SJSA1 (cell line): ENCODE measurements at places on chromosomes 12 and 14.

DNA sequence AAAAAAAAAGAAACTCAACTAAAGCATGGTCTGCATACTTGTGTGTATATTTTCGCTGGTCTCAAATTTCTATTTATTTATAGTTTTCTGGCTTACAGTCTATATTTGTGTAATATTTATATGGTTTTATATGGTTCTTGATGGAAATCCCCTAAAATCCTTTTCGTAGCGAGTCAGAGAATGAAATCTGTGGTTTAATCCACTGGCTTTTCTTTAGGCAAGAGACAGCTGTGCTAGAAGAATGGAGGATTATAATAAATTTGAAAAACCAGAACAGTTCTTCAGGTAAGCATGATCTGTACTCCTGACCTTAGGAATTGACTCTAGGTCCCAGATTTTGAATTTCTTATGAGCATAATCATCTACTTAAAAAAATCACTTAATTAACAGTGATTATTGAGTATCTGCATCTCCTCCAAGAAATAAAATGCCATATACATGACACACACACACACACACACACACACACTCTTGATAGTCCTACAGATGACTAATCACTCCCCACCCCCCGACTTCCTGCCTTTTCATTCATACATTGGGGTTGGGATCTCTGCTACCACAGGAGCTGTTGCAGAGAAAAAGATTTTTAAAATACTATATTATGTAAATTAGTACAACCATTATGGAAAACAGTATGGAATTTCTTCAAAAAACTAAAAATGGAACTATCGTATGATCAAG lies 113.4 kb downstream of the CRADD start:
- DNase-seq = peak; percentile 82

- DNase-seq = no peak
Measured at GRCh38 chr12:122681814-122682213, 21.3 kb downstream of the HCAR2 start.

DNA sequence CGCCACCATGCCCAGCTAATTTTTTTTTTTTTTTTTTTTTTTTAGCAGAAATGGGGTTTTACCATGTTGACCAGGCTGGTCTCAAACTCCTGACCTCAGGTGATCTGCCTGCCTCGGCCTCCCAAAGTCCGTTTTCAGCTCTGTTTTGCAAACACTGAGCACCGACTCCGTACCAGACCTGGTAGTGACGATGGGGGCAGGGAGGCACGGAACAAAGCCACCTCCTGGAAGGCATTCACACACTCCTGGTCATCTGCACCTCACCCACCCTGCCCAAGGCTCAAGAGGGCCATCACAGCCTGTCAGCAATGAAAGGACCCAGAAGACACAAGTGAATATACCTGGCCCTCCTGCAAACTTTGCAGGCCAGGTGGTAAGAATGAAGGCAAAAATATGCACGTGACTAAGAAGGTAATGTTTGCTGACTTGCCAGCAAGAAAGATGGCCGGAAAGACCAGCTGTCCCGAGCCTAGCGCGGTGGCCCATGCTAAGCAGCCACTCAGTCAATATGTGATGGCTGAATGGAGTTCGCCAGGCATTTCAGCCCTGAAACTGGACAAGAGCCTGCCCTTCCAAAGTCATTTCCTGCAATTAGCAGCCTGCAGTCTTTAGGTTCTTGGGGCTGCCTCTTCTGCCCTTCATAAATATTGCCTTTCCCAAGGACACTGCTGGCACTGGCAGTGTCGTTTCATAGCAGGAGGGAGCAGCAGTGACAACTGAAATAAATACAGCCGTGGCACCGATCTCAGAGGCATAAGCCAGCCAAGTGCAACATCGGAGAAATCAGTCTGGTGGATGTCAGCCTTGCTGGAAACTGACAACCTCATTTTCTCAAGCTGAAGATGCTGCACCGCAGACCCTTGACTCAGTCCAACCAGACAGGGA lies 17.6 kb downstream of the MMAB start:
- DNase-seq = no peak

- no peak for DNase-seq
Measured at GRCh38 chr14:104112113-104112505, 26.3 kb upstream of the KIF26A start.

DNA sequence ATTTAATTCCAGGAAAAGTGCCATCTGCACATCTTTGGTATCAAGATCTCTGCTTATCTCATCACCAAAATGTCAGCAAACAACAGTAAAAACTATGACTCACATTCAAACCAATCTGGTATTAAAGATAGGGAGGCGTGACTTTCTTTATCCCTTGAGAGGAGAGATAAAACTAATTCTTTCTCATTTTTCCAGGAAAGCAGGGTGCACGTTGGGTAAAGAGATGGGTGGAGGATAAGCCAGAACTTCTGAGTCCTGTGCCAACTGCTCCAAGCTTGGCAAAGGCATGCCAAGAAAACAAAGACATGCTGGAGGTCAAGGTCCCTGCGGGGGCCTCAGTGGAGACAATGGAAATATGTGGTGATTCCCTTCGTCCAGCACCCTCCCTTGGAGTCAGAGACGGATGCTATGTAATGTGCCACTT lies 225.8 kb upstream of the PLXNC1 start:
- DNase-seq = no peak

- no peak for DNase-seq
Measured at GRCh38 chr14:50929506-50929905, 14.8 kb downstream of the PYGL start.

DNA sequence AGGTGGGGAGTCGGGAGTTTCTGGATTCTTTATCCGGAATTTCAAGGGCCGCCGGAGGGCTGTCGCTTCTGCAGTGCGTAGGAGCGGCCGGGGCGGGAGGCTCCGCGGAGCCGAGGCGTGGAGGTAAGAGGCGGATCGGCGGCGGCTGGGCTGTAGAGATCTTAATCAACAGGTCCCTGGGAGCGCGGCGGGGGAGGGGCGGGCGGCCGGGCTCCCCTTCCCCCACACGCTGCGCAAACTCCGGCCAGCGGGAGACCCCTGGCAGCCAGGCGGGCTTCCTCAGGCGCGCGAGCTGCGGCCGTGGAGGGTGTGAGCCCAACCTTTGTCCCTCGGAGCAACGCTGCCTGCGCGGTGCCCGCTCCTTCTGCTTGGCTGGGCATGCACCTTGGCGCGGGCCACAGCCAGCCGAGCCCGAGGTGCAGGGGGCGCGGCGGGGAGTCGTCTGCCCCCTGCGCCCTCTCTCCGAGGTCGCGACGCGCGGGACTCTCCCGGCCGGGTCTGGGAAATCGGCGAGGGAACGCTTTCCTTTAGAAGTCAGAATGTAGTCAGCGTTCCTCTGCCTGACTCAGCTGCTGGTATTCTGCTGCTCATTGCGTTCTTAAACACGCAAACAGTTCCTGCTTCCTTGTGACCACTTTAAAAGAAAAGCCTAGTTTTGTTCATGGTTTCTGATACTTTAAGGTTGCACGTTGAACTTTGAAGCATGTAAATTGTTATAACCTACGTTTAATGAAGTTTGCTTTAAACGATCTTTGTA lies at the start of gene PALS1:
Gene PALS1 (plus strand): TSS at position 25 of the 757 bp plus-strand sequence. CDS start 37,736 bp downstream, outside the sequence.
- DNase-seq = peak; percentile 66

DNA sequence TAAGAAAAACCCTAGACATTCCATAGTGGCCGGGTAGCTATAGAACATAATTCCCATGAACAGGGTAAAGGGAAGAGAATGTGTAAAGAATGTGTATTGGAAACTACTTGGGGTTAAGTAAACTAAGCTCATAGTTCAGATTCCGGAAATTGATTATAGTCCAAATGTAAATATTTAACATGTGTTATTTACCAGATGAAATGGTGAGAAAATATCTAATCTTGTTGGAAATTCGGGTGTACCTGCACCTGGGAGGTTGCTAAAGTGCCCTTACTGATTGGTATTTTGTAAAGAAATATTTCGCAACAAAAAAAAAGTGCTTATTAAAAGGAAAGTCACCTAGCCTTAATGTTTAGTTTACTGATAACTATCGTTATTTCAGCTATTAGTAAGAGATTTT lies 14.4 kb downstream of the RASSF9 start:
- DNase-seq = no peak

DNA sequence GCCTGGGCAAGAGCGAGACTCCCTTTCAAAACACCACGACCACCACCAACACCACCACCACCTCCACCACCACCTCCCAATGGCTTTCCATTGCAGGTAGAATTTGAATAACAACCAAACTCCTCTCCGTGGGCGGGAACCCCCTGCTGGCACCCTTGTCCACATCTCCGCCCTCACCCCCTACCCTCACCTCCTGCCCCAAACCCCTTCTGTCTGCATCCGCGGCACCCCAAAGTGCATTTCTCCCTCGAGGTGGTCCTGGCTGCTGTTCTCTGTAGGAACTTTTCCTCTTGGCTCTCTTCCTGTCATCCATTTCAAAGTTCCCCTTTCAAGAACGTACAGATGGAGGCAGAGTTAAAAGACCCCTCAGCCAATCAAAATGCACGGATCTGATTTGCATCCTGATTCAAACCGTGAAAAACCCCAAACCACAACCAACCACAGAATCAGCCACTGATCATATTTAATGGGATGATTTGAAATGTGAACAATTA lies 3.8 kb downstream of the SDSL start:
- no peak for DNase-seq

DNA sequence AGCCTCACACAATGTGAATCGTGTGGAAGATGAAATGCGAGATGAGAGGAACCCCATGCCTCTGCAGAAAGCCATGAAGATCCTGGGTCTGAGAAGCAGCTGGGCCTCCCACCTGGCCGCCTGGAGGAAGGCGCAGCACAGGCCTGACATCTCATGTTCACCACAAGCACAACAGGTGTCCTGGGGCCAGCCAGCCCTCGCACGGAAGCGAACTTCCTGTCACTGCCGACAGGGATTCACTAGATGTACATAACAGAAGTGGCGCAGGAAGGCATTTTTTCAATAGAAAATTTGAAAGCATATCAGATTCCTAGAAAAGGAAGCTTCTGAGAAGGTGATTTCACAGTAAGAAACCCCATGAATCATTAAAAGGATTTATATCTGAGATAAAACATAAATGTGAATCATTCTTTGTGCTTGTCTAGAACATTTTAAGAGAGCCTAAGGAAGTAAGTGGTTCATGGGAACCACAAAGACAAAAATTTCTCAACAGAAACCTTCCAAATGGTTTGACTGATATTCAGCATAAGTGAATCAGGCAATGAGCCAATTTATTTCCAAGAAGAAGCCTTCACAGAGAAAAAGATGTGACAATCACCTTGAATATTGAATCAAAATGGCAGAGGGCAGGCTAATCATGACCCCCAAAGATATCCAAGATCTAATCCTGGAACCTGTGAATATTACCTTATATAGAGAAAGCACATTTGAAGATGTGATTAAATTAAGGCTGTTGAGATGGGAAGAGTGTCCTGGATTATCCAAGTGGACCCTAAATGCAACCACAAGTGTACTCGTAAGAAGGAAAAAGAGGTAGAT lies 311.9 kb downstream of the DUSP6 start:
- no peak for DNase-seq

DNA sequence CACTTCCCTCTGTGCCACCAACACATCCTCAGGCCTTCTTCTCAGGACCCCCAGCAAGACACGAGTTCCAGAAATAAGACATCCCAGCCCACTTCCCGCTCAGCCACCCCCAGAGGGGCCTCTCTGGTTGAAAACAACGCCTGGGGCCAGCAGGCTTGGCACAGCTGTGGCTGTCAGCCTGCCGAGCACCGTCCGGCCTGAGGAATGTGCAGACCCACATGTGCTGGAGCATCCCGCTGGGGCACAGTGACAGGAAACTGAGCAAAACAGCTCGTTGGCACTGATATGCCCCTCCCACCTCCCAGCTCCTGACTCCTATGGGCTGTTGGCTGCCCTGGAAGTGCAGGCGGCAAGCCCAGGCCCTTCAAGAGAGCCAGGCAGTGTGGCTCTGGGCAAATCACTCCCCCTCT lies 1.4 kb downstream of the SYNE3 start:
- DNase-seq = no peak

DNA sequence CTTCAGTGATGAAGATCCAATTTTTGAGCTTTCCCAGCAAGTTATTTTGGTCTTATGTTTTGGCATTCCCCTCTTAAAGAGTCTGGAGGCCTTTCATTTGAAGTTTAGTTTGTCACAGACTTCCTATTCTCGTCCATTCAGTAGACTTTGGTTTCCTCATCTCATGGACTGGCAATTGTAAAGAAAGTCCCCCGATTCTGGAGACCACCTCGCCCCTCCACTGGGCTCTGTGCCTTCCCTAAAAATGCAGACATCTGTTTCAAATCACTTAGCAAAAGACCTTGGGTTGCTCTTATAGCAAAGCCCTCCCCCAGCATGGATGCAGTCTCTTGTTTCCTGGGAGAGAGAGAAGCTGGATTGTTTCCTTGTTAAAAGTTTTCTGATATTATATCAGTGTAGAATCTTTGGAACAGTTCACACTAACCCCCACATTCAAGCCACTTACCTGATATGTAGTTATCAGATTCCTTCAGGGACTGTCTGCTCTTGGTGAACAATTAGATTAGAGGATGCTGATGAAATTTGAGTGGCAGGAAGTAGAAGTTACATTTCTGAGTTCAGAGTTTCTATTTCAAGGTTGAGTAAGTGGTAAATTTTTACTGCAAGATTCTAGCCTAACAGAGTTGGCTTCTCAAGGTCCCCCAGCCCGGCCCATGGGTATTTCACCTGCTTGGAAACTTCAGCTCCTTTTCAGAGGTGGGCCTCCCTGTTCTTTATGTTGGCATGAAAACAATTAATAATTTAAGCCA lies 56.3 kb downstream of the PLXNC1 start:
- DNase-seq = no peak

DNA sequence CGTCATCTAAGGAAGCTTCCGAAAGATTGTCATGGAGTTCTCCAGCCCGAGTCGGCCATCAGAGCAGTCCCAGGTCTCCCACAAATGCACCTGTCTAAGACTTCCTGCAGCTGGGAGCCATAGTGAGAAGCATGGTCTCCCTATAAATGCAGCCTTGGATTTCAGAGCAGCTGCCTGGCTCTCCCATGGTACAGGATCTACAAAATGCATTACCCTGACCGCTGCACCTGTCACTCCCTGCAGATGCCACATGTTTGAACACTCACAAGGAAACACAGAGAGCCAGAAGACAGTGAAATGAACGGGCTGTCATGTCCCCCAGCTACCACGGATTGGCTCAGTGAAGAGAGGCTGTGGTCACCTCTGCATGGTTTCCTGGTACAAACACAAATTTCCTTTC lies 702.7 kb downstream of the MED13L start:
- no peak for DNase-seq

GRCh38 chr12:109345428-109345827 lies 2.3 kb upstream of the MYO1H start:
- DNase-seq = no peak

DNA sequence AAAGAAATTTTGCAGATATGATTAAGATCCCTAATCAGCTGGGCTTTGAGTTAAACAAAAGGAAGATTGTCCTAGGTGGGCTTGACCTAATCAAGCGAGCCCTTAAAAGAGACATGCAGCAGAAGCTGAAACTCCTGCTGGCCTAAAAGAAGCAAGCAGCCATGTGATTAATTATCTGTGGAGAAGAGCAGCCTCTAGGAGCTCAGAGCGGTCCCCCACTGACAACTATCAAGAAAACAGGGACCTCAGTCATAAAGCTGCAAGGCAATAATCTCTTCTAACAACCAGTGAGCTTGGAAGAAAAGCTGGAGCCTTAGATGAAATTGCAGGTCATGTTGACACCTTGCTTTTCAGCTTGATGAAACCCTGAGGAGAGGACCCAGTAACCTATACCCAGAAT lies 288.9 kb upstream of the CLEC14A start:
- DNase-seq = no peak
